ENCODE measurements at places on chromosomes 5 and 9.

DNA sequence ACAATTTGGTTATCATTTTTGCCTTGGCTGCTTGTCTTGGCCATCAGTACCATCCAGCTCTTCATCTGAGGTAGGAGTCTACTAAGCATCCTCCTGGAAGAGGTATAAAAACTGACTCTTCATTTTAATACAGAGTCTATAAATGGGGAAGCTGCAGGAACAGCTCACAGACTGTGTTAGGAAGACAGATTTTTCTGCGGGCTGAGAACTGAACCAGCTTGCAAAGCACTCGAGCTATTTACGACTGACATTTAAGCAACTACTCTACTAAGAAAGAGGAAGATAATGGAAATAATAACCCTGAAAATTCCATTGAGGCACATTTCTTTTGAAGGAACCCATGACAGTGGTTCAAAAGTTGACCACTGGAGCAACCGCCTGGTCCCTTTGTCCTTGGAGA, 314.5 kb upstream of the RFX3 start:
- no peak for DNase-seq

DNA sequence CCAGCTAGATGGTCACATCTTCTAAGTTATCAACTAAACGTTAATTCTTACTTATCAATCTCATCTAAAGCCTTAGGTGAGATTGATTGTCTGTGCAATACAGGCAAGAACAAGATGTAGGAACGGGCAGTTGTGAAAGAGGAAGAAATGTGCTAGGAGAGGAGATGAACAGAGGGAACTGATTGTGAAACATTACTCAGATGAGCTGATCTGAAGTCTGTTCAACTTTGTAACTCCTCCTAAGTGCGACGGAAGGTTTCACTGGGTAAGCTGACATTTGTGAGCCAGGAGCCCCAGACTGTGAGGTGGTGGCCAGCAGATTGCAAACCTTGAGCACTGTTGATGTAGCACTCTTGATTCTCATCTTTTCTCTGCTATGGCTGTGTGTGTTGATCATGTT, 204.1 kb downstream of the CD180 start:
- DNase-seq, result no peak

DNA sequence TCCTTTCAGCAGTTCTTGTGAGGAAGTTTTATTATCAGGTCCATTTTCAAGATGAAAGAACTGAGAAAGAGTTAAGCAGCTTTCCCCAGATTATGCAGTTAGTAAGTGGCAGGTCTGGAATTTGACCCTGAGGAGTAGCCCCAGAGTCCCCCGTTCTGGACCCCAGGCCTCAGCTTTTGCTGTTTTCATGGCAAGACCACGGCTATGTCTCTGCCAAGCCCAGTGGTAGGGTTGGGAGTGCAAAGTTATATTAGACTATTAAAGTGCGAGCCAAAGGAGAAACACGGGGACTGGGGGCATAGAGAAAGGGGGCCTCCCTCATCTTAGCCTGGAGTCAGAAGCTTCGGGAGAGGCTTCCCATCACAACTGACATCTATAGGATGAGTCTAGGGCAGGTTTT, 19.3 kb upstream of the ORM1 start:
- DNase-seq, result no peak

- DNase-seq, result no peak
Measured at GRCh38 chr9:129211686-129212085, 33.6 kb upstream of the IER5L start.

- DNase-seq, result no peak
Measured at GRCh38 chr5:57887851-57888621, 405.4 kb upstream of the ACTBL2 start.

DNA sequence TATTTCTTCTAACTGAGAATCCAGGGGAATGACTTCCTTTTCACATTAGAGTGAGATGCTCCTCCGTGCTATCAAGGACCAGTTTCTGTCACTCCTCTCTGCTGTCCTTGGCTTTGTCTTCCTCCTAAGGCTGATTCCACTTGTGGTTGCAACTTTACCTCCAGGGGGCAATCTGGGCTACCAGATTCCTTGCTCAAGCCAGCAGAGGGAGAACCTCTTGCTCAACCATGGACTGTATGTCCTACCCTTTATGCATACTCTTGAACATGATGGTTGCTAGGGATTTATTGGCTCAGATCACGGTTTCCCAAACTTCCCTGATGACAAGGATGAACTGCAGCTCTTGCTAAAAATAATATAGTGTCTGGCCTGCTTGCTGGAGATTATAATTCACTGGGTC, 24.0 kb downstream of the NNT start:
- no peak for DNase-seq

DNA sequence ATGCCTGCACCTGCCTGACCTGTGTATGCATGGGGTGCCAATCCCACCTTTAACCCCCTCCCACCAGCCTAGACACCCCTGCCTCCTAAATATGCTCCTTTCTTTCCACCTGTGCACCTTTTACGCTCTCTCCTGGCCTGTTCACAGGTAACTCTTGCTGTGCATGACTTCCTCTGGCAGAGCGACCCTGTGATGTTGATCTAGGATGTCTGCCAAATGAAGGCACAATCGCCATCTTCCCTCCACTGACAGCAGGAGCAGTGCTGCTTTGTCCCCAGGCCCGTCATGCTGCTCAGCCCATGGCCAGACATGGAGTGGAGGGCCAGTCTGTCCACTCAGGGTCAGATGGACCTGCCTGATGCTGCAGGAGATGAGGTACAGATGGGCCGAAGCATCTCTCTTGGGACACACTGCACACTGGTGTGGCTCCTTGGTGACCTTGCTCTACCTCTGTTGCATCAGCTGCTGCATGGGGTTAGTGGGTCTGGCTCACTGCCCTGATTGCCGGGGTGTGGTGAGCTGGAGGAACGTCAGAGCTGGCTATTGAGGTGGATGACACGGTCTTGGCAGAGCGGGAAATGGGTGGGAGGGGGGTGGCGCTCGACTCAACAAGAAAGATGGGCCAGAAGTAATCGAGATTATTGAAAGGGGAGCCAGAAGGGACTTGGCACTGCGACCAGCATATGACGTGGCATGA, 101.7 kb upstream of the PITX1 start:
- no peak for DNase-seq

- DNase-seq, result no peak
Measured at GRCh38 chr9:69028754-69029153, 6.8 kb upstream of the FXN start.
